ENCODE measurements at places on chromosomes 12 and 14. TPM values are rescaled to one million over a fixed set of nuclear protein-coding genes. Genes with fewer than 3 reads are reported as not detected.

BCL2L2 gene
- total RNA-seq: 17.9 TPM

PARPBP gene
- total RNA-seq: 11.1 TPM

LRRIQ1 gene
- not detected for total RNA-seq

KLRD1 gene
- total RNA-seq: 1.2 TPM

ITGB7 gene
- 1.3 TPM for total RNA-seq

All from articular chondrocyte of knee joint (primary cell).